NCI-H69 (cell line): ENCODE measurements at places on chromosomes 4 and X.

DNA sequence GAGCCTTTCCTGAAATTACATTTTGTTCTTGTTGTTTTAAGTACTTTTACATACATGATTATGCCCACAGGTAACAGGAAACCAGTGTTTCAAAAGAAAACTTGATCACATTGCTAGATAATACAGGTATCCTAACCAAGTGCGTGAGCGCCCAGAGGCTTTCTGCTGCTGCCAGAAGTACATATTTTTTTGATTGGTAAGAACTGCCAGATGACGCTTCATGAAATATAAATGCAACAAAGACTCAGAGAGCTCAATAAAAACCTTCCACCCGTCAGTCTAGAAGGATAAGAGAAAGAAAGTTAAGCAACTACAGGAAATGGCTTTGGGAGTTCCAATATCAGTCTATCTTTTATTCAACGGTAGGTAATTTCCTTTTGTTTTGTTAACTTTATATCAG, at the start of gene EPGN:
TSS of gene EPGN (plus strand) at position 256 of the 400 bp plus-strand sequence. CDS start at position 320, 64 bp downstream.
- no peak for DNase-seq

DNA sequence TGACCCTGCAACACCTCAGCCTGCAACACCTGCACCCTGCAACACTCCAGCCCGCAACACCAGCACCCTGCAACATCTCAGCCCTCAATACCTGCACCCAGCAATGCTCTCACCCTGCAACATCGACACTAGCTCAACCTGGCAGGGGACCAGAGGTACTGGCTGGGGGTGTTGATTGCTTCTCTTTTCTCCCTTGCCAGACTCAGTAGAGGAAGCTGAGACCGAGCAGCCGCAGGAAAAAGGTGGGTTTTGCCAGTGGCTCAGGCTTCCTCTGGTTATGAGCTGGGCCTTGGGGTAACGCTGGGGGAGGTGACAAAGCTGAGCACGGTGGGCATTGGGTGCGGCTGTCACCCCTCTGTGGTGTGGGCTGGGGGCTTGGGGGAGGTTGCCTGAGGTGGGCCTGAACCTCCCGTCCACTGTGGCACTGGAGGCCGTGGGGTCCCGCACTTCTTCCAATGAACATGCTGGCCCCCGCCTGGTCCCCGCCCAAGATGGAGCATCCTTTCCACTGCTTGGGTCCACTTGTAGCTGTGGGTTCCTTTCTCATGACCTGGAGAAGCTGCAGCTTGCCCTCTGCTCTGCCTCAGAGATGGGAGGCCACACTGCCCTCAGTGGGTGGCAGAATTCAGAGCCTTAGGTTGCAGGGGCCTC, 26.0 kb downstream of the SH3TC1 start:
- DNase-seq, result no peak

GRCh38 chrX:1491851-1492349, 39.2 kb upstream of the ASMTL start:
- DNase-seq, result no peak

DNA sequence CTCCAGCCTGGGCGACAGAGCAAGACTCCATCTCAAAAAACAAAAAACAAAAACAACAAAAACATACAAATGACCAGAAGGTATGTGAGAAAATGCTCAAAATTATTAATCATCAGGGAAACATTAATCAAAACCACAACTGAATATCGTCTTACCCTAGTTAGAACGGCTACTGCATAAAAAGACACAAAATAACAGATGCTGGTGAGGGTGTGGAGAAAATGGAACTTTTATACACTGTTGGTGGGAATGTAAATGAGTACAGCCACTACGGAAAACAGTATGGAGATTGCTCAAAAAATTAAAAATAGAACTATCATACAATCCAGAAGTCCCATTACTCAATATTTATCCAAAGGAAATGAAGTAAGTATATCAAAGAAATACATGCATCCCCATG, 27.3 kb downstream of the IQCM start:
- no peak for DNase-seq

GRCh38 chrX:107674480-107675364, 46.4 kb downstream of the PRPS1 start:
- peak; percentile 49 for DNase-seq
